ENCODE measurements at places on chromosomes 3 and 15.

- DNase-seq = no peak
Measured at GRCh38 chr3:127083778-127084397, 101.0 kb downstream of the PLXNA1 start.

- no peak for DNase-seq
Measured at GRCh38 chr15:44719293-44719999, 8.1 kb downstream of the B2M start.

- DNase-seq = no peak
Measured at GRCh38 chr3:153210146-153210545, 48.1 kb downstream of the RAP2B start.

DNA sequence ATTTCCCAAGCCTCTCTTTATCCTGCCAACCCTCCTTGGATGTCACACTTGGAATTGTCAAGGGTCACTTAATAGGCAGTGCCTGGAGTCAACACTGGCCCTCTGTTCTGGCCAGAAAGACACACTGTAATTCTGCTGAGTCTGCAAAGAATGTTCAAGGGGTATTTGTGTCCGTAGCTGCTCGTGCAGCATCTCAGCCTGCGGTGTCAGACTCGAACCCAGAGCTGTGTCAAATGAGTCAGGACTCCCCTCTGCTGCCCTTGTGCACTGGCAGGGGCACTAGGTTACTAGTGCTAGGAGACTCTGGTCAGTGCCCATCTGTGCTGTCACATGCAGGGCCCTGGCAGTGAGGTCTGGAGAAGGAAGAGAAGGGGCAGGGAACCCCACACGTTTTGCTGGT lies 795 bp upstream of the AHSG start:
- no peak for DNase-seq

Measured in RKO (cell line).